GM18507 (cell line): ENCODE measurements at places on chromosomes 12 and 14.

GRCh38 chr12:68766646-68767045, 20.7 kb downstream of the SLC35E3 start:
- no peak for DNase-seq

- no peak for DNase-seq
Measured at GRCh38 chr12:2403221-2403976, 350.6 kb downstream of the CACNA1C start.

GRCh38 chr12:117622087-117622486, 260.7 kb upstream of the NOS1 start:
- DNase-seq = no peak

- no peak for DNase-seq
Measured at GRCh38 chr12:105748806-105749600, 389.8 kb downstream of the NUAK1 start.

- DNase-seq = no peak
Measured at GRCh38 chr14:106294324-106294723, 767.9 kb downstream of the TMEM121 start.

- DNase-seq = peak; percentile 37
Measured at GRCh38 chr14:102096569-102097188, 9.8 kb upstream of the HSP90AA1 start.

GRCh38 chr14:23078692-23079116, 16.2 kb downstream of the ACIN1 start:
- no peak for DNase-seq

- DNase-seq = no peak
Measured at GRCh38 chr14:53062856-53063255, 90.3 kb downstream of the DDHD1 start.

GRCh38 chr14:21326972-21327371, 47.1 kb downstream of the RPGRIP1 start:
- DNase-seq = no peak

GRCh38 chr12:90936230-90937005, 18.6 kb downstream of the CCER1 start:
- DNase-seq = no peak

DNA sequence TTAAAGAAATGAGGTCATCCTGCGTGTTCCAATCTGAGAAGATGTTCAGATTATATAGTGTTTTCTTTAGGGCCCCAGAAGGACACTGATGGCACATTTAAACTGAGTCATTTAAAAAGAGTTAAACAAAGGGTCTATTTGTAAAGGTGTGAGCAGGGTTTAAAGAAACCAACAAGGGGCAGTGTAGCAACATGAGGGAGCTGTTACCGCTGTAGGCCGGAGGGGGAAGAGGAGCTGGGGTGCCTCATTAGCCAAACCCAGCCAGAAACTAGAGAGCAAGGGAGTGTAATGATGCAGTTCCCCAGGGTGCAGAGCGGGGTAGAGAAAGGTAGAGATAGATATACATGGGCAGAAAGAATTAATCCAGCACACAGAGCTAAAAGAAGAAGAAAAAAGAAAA, 160.4 kb downstream of the TBX5 start:
- DNase-seq = no peak

DNA sequence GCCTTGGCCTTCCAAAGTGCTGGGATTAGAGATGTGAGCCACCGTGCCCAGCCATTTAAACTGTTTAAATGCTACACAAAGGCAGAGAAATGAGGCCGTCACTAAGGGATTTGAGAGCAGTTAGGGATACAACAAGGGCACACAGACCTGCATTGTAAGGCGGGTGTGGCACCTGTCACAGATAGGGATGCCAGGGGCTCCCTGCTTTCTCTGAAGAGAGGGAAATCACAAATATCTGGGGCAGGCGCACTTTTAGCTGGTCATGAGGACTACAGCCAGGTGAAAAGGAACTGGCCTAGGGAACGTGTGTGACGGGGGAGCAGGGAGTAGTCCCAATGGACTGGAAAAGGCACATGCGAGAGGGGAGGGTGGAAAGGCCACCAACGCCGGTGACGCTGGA, 9.7 kb downstream of the SSH1 start:
- no peak for DNase-seq

- DNase-seq = no peak
Measured at GRCh38 chr12:12147111-12147510, 76.4 kb downstream of the BCL2L14 start.

DNA sequence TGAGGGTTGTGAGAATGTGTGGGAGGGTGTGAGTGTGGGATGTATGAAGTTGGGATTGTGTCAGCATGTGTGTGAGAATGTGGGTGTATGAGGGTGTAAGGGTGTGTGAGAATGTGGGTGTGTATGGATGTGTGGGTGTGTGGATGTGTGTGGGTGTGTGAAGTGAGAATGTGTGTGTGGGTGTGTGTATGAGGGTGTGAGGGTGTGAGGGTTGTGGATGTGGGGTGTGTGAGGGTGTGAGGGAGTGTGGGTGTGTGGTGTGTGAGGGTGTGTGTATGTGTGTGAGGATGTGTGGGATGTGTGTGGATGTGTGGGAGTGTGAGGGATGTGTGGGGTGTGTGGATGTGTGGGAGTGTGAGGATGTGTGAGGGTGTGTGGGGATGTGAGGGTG, 37.0 kb downstream of the TMEM121 start:
- DNase-seq = no peak

DNA sequence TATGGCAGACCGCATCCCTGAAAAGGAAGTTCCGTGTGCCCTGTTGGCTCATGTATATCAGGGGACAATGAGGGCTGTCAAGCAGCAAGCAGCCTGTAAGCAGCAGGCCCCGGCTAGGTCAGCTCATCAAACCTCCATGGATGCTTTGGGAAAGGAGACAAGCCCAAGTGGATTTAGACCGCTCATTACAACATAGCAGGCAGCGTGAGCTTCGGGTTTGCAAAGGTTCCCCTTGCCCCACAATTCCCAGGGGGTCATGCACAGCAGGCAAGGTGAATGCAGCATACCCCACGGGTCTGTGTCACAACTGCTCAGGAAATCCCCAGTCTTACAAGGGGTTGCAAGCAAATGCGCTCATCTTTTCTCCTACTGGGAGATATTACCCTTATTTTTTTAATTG, 54.6 kb downstream of the KCNK13 start:
- no peak for DNase-seq

- no peak for DNase-seq
Measured at GRCh38 chr12:42492267-42492666, 97.3 kb downstream of the PRICKLE1 start.

DNA sequence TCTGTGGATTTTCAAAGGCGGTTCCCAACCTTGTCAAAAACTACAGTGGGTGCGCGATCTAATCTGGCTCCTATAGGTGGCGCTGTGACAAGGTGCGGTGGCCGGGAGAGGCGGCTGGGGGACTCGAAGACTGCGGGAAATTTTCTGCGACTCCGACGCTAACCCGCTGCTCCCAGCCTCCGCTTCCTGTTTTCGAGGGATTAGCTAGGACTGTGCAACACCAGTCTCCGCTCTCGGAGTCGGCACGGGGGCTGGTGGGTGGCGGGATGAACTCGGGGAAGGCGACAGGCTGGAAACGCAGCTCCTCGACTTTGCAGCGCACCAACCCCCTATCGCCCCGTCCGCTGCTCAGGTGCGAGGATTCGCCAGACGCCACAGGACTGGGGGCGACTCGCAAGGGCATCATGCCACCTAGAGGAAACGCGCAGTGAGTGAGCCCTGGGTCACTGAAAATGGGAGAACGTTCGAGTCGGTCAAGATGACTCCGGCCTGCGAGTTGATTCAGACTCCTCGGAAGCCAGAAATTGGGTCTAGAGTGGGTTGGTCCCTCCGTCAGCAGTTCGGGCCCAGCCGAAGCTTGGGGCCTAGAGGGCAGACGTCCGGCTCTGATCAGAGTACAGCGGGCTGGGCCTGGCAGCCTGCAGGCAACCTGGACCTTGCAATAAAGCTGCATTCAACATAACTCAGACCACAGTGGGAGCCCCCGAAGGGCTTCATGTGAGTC, 5.5 kb upstream of the PAX9 start:
- no peak for DNase-seq

GRCh38 chr12:62604373-62604772, 137.7 kb downstream of the MON2 start:
- DNase-seq = no peak

DNA sequence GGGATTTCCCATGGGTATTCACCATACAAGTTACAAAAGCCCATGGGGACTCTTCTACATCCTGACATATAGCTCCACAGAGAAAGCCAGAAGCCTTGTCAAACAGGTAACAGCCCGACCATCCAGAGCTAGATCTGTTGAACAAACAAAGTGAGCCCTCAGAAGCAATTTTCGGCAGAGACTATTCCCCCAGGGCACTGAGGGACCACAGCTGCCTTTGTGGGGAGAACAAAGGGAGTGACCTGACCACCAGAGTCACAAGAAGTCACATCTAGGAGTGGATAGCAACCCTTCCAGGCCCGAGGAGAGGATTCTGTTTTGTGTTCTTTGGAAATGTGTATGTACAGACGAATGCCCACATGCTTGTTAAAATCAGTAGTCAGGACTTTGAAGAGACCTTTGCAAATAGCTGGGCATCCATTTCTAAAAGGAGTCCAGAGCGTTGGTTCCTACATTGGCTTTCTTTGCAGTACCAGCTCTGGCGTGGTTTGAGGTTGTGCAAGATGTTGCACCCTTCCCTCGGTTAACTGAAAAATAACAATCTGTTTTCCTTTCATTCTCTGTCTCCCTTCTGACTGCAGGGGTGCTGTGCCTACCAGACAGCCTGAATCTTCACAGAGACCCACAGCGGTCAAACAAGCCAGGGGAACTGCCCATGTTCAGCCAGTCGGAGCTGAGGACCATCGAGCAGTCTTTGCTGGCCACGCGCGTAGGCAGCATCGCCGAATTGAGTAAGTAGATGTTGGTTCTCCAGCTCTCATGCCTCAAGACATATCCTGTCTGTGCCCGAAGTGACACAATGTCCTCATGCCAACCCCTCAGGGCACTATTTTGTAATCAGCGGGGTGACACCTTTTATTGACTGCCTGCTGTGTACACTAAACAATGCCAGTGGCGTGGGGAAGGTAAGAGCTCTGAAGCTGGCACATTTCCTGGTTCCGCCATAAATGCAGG, 165.4 kb upstream of the PWP1 start:
- DNase-seq = no peak

GRCh38 chr14:50798048-50798421, 32.9 kb downstream of the NIN start:
- DNase-seq = no peak

DNA sequence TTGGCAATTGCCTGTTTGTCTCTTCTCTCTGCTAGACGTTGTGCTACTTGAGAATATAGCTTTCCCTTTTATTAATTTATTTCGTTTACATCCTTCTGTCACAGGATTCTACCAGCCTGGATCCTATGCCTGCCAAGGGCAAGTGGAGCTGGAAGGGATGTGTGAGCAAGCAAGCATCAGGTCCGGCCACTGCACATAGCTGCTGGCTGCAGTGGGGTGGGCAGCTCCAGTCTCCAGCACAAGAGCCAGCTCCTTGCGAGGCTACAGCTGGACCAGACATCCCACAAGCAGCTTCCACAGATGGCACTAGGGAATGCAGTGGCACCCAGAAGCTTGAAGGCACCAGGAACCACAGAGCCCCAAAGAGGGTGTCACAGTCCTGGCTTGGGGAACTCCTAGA, 225.0 kb downstream of the KCNC2 start:
- DNase-seq = no peak
